Activated CD4-positive, alpha-beta T cell treated with anti-CD3 and anti-CD28 coated beads, Interleukin-2, amount 10 ng/mL, durations not matched to agents 7 days and 5 days (primary cell): ENCODE measurements at places on chromosomes 3 and 15.

- peaks cover 35% of the 10 kb centered on the region for H3K4me1 ChIP-seq
- no peak for DNase-seq
- H3K27me3 ChIP-seq: no peaks in the 10 kb centered on the region
- H3K4me3 ChIP-seq: no peak overlapping the region
- peaks cover 1% of the 10 kb centered on the region for H3K36me3 ChIP-seq
Observed at GRCh38 chr3:23952646-23953045, 7.6 kb downstream of the NR1D2 start.

DNA sequence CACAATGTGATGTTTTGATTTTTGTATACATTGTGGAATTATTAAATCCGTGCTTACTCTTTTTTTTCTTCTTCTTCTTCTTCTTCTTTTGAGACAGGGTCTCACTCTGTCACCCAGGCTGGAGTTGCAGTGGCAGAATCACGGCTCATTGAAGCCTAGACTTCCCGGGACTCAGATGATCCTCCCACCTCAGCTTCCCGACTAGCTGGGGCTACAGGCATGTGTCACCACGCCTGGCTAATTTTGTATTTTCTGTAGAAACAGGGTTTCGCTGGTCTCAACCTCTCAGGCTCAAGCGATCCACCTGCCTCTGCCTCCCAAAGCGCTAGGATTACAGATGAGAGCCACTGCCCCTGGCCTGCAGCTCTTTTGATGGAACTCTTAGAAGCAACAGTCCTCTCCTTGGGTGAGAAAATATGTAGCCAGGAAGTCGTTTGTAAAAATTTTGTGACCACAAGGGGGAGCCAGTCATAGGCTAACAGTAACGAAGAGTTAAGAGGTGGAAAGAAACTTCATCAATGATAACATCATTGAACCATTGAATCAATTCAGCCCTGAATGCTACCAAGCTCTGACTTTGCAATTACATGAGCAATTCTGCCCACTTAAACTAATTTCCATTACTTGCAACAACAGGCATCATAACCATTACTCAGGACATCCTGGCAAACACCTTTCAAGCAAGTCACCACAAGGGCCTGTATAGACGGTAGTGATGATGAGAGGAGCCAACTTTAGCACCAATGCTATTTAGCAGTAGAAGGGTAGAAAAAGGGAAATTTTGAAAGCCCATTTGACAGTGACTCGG lies 16.7 kb upstream of the CMTM7 start:
- H3K4me3 ChIP-seq: no peak overlapping the region
- no peak overlapping the region for H3K27ac ChIP-seq

DNA sequence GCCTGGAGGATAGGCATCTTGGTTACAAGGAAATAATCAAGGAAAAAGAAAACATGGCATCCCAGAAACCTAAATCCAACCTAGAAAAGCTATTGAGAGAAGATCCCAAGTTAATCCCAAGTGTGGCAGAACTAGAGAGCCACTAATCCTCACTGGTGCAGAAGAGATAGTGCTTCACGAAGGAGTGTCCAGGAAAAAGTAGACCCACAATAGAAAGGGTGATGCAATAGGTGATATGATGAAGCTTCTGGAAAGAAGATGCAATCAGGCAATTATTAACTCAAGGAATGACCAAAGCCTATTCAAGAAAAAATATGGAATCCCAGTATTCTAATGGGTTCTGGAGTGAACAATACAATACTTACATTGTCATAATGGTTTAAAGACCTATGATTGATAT lies 95.2 kb downstream of the AQP9 start:
- peaks cover 12% of the 10 kb centered on the region for H3K4me1 ChIP-seq
- no peak overlapping the region for H3K27ac ChIP-seq
- no peaks in the 10 kb centered on the region for H3K36me3 ChIP-seq

- no peak overlapping the region for H3K27ac ChIP-seq
- no peak for DNase-seq
- H3K4me1 ChIP-seq: peaks cover 10% of the 10 kb centered on the region
- no peaks in the 10 kb centered on the region for H3K27me3 ChIP-seq
- H3K4me3 ChIP-seq: no peak overlapping the region
Observed at GRCh38 chr3:49500732-49501609, 30.9 kb downstream of the DAG1 start.

DNA sequence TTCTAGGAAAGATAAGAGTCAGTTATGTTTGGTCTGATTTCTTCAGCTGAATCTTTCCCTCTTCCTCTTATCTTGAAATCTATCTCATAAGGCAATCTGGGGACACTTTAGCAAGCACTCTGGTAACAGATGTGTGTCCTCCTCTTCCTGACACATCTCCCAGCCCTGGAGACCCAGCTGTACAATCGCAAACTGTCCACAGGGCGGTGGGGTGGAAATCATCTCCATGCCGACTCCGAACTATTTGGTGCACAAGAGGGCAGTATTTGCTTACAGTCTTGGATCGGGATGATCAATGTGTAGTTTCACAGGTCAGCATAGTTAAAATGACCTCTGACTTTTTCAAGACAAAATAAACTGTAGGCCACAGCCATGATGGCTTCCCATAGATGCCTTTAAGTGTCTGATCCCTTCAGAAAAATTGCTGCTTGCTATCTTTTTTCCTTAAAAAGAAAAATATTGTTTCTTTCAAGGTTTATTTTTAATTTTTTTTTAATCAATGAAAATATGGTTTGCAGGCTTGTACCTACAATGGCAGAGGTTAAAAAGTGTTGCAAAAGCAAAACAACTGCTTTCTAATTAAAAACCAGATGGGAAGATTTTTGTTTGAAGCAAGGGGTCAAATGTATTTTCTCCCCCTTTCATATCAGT lies 17.7 kb downstream of the EEFSEC start:
- no peak overlapping the region for H3K27ac ChIP-seq
- no peaks in the 10 kb centered on the region for H3K27me3 ChIP-seq
- H3K4me3 ChIP-seq: no peak overlapping the region
- no peak for DNase-seq
- H3K4me1 ChIP-seq: peaks cover 9% of the 10 kb centered on the region
- no peaks in the 10 kb centered on the region for H3K36me3 ChIP-seq

GRCh38 chr3:8538913-8539312 lies 37.3 kb downstream of the LMCD1 start:
- H3K36me3 ChIP-seq: no peaks in the 10 kb centered on the region
- H3K27me3 ChIP-seq: no peaks in the 10 kb centered on the region
- DNase-seq: no peak

DNA sequence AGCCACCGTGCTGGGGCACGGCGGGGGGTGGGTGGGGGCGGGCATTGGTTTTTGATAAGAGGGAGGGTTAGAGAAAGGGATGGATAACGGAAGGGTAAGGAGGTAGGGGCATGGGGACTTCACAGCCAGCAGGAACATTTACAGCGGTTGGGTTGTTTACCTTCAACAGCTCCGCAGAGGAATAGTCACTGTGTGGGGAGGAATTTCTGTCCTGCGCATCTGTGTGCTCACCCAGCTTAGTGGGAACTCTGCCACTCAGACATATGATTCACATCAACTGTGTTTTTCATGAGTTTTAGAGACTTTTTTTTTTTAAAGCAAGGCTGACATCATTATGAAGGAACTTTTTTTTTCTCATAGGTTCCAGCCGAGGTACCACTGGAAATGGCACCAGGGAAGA lies 19.6 kb downstream of the CHRD start:
- H3K36me3 ChIP-seq: no peaks in the 10 kb centered on the region
- no peak for DNase-seq
- no peaks in the 10 kb centered on the region for H3K4me1 ChIP-seq
